ENCODE measurements at places on chromosomes 16 and 17.
A peak's percentile ranks its signal among the peaks of the same experiment; 100 is the strongest.

- DNase-seq = no peak
Observed at GRCh38 chr16:79885320-79885719, 284.8 kb upstream of the MAF start.

- peak; percentile 7 for DNase-seq
Observed at GRCh38 chr17:32136856-32137255, 5.4 kb upstream of the RHOT1 start.

DNA sequence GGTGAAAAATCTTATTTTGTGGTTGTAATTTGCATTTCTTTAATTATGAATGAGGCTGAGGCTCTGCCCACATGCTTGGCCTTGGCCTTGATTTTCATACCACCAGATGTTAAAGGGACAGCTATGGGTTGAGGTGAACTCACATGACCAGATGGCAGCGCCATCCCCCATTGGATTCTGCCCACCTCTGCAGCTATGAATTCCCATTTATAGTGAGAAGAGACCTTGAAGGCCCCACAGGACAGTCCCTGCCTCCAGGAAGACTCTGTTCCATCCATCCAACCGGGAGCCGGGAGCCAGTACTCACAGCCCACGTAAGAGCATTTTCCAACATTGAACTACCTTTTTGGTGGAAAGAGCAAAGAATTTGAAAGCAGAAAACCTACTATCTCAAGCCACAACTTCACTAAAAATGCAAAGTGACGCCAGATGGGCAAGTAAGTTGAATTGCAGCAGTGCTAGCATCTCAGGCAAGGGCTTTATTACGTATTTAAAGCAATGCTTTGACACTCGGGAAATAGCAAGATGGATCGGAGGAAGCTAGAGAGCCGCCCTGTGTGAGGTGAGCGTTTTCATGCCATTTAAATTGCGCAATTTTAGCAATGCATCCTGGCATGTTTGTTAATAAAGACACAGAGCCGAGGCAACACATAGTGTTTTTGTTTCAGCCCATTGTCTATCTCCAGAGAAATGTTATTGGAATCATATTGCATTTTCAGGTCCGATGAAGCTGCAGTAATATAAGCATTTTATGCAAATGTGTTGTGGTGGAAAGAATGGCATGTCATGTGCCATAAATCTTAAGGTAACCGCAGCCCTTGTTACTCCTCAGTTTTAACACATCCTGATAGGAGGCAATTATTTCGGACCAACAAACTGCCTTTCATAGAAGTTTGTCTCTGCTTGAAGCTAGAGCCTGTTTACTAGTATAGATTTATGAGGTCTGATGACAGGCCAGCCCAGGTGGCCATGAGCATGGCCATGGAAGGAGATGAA, 273.4 kb upstream of the TNRC6C start:
- no peak for DNase-seq

DNA sequence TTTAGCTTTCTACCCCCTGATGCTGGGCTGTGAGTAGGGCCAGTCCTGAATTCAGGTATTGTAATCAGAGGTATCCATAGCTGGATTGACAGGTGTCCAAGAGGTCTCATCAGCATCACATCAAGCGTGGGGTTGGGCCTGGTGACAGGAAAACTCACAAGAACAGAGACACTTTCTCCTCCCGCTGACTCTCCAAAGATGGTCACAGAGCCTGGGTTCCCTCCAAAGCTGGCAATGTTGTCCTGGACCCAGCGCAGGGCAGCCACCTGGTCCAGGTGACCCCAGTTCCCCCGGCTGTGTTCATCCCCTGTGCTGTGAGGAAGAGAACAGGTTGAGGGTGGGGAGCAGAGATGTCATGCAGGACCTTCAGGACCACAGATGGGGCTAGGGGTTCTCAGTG, 11.7 kb downstream of the CES1 start:
- DNase-seq = no peak

- DNase-seq = no peak
Observed at GRCh38 chr17:46950997-46951621, 27.9 kb downstream of the RPRML start.
